ENCODE measurements at places on chromosomes 7 and 10. TPM values are rescaled to one million over a fixed set of nuclear protein-coding genes. Genes with fewer than 3 reads are reported as not detected.

DNA sequence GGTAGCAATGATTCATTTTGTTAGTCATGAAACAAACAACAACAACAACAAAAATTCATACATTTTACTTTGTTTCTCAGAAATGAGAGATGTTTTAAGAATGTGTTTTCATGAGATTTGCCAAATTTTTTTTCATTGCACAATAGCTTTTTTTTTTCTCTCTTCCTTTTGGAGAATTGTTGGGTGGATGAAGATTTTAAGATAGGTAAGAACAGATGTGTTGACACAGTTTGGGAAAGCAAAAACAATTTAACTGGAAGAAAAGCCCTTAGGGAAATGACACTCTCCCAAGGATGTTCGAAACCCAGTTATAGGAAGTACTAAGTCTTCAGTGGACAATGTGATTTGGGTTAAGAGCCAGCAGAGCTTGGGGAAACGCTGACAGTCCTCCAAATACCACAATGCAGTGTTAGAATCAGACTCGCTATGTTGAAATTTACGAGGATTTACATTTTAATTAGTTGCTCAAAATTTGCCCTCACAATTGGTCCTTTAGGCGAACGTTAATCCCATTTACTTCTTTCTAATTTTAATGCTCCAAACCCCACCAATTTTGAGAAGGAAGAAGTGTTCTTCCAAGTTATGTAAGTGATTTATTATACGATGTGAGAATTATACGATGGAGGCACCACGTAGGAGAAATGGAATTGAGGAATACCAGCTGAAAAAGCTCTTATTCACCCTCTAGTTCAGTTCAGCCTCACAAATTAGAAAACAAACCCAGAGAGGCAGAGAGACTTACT is 61.2 kb downstream of the HHEX start:
- no peaks in the 10 kb centered on the region for H3K36me3 ChIP-seq
- no peaks in the 10 kb centered on the region for H3K4me1 ChIP-seq
- H3K27me3 ChIP-seq = no peaks in the 10 kb centered on the region

GRCh38 chr10:121516093-121516865 is 82.0 kb downstream of the FGFR2 start:
- H3K4me3 ChIP-seq = no peak overlapping the region
- no peaks in the 10 kb centered on the region for H3K27me3 ChIP-seq
- no peak overlapping the region for H3K27ac ChIP-seq
- no peaks in the 10 kb centered on the region for H3K4me1 ChIP-seq
- no peak for DNase-seq

DNA sequence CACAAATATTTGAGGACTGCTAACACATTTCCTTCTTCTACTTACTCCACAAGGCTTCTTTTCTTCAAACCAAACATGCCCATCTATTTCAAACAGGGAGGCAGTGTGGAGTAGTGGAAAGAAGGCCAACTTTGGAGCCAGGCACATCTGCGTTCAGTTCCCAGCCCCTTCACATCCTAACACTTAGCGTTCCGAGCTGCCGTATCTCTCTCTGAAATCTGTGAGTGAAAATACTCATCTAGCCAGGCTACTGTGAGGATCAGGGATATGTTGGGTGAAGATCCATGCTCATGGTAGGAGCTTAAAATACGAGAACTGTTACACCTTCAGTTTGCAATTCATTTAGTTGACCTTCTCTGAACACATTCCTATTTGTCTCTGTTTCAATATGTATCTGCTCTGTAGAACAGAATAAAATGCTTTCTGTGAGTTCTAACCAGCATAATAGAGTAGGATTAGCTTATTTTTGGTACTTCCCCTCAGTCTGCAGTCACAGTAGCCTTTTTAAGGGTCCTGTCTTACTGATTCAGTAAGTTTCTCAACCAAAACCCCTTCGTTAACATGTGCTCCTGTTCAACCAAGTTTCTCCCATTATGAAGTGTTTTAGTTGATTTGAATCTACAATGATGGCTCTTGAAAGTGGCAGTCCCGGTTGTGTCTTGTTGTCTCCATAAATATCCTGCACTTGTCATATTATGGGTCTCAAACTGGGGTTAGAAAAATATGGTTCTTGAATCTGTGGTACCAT is 3.3 kb upstream of the MEST start:
- DNase-seq = no peak
- peaks cover 6% of the 10 kb centered on the region for H3K4me1 ChIP-seq
- H3K27ac ChIP-seq = no peak overlapping the region
- no peaks in the 10 kb centered on the region for H3K27me3 ChIP-seq
- no peak overlapping the region for H3K4me3 ChIP-seq
- no peaks in the 10 kb centered on the region for H3K36me3 ChIP-seq

The TMEM139 gene
- total RNA-seq = 18.5 TPM

The NUTM2A gene
- total RNA-seq = 1.5 TPM

DNA sequence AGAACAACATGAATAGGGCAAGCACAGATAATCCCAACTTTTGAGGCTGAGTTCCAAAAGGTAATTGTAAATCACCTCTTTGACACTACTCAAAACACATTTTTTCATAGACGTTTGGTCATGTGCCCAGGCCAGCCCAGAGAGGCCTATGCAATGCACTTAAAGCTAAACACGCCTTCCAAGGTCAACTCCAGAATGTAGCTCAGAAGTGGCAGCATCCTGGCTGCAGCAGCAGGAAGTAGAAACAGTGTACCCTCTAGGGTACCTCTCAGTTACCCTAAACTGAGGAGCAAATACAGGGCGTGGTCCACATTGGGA is 58.7 kb downstream of the OSBPL3 start:
- no peaks in the 10 kb centered on the region for H3K36me3 ChIP-seq
- H3K4me1 ChIP-seq = peaks cover 6% of the 10 kb centered on the region
- peak overlapping the region; percentile 14 for H3K27ac ChIP-seq

The FAM25C gene
- total RNA-seq = not detected

DNA sequence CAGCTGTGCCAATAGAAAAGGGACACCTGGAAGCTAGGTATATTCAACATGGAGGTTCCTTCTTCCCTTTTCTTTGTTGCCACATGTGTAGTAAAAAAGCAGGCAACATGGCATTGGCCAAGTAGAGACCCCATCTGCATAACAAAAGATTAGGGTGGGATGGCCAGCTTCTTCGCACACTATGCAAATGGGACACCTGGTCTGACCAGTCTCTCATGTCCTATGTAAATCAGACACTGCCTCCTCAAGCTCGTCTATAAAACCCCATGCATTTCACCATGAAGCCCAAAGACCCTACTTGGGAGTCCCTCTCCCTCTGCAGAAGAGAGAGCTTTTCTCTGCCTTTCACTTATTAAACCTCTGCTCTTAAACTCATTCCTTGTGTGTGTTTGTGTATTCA is 53.9 kb downstream of the MYL10 start:
- H3K27me3 ChIP-seq = no peaks in the 10 kb centered on the region
- H3K27ac ChIP-seq = no peak overlapping the region
- H3K4me3 ChIP-seq = no peak overlapping the region
- no peaks in the 10 kb centered on the region for H3K4me1 ChIP-seq
- no peak for DNase-seq

- H3K27me3 ChIP-seq = no peaks in the 10 kb centered on the region
- DNase-seq = peak; percentile 35
- peaks cover 7% of the 10 kb centered on the region for H3K36me3 ChIP-seq
- no peaks in the 10 kb centered on the region for H3K4me1 ChIP-seq
These were observed 42.4 kb upstream of the AGBL3 start for GRCh38 chr7:134943785-134944400.

The GNAI1 gene
- 32.4 TPM for total RNA-seq

The ELN gene
- total RNA-seq = 202 TPM

GRCh38 chr10:63720072-63720537 is 198.9 kb downstream of the REEP3 start:
- peak; percentile 62 for DNase-seq
- no peaks in the 10 kb centered on the region for H3K36me3 ChIP-seq
- H3K4me3 ChIP-seq = no peak overlapping the region
- no peaks in the 10 kb centered on the region for H3K4me1 ChIP-seq

DNA sequence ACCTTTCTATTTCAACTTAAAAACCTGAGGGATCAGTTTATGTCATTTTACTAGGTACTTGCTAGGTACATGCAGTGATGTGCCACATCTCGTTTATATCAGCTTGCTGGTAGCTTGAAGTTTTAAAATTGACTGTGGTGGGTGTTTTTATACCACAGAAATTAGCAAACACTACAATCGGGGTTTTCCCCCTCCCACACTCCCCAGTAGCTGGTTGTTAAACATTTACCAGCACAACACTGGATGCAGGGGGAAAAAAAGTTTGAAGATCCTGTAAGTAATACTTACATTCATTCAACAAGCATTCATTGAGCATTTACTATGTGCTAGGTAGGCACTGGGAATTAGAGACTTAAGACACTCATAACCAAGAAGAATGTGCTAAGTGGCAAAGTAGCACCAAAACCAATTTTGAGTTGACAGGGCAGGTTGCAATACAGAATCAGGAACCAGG is 32.6 kb downstream of the USP6NL start:
- no peak for DNase-seq
- H3K27me3 ChIP-seq = no peaks in the 10 kb centered on the region
- no peaks in the 10 kb centered on the region for H3K36me3 ChIP-seq
- peaks cover 5% of the 10 kb centered on the region for H3K4me1 ChIP-seq
- no peak overlapping the region for H3K27ac ChIP-seq

The GPR22 gene
- total RNA-seq = not detected

DNA sequence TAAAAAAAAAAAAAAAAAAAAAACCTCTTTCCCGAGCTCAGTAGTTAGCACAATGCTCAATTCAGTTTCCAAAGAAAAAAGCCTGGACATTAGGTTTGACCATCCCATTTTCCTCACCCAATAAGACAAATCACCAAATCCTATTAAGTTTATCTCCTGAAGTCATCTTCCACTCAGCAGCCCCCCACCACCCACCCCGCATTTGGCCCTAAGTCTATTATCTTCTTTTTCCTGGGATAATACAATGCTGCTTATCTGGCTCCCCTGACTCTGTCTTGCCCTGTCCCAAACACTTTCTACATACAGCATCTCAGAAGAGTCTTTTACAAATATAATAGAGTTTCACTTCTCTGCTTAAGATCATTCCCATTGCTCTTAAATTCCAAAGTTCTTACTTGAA is 17.8 kb upstream of the LMOD2 start:
- H3K27ac ChIP-seq = no peak overlapping the region
- no peaks in the 10 kb centered on the region for H3K27me3 ChIP-seq
- no peak overlapping the region for H3K4me3 ChIP-seq
- no peak for DNase-seq

- no peak overlapping the region for H3K4me3 ChIP-seq
- no peaks in the 10 kb centered on the region for H3K4me1 ChIP-seq
- no peaks in the 10 kb centered on the region for H3K36me3 ChIP-seq
- no peak overlapping the region for H3K27ac ChIP-seq
- H3K27me3 ChIP-seq = no peaks in the 10 kb centered on the region
These were observed 187.8 kb downstream of the PLPP4 start for GRCh38 chr10:120644556-120645410.

The TWIST1 gene
- total RNA-seq = not detected

DNA sequence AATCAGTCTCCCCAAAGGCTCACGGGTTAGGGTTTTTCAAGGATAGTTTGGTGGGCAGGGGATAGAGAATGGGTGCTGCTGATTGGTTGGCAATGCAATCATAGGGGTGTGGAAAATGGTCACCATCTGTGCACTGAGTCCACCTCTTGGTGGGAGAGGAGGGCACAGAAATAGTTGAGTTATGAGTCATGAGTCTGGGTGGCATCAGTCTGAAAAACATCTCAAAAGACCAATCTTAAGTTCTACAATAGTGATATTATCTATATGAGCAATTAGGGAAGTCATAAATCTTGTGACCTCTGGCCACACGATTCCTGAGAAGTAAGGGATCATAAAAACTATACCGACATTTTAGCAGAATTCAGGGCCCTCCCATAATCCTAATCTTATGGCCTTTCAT is 62.7 kb downstream of the LGI1 start:
- no peak overlapping the region for H3K4me3 ChIP-seq
- H3K4me1 ChIP-seq = no peaks in the 10 kb centered on the region

- peak; percentile 19 for DNase-seq
- no peak overlapping the region for H3K4me3 ChIP-seq
- H3K27me3 ChIP-seq = no peaks in the 10 kb centered on the region
These were observed 38.1 kb upstream of the SEMA3A start for GRCh38 chr7:84232646-84233045.
